Ascending aorta (tissue), 2 donors: ENCODE measurements at places on chromosomes 16 and 17. TPM values are rescaled to one million over a fixed set of nuclear protein-coding genes. Genes with fewer than 3 reads are reported as not detected.

GRCh38 chr16:22088642-22089041 is 3.7 kb upstream of the VWA3A start:
- H3K27ac ChIP-seq = no peak overlapping the region
- no peaks in the 10 kb centered on the region for H3K27me3 ChIP-seq
- no peaks in the 10 kb centered on the region for H3K4me1 ChIP-seq
- no peak for DNase-seq

DNA sequence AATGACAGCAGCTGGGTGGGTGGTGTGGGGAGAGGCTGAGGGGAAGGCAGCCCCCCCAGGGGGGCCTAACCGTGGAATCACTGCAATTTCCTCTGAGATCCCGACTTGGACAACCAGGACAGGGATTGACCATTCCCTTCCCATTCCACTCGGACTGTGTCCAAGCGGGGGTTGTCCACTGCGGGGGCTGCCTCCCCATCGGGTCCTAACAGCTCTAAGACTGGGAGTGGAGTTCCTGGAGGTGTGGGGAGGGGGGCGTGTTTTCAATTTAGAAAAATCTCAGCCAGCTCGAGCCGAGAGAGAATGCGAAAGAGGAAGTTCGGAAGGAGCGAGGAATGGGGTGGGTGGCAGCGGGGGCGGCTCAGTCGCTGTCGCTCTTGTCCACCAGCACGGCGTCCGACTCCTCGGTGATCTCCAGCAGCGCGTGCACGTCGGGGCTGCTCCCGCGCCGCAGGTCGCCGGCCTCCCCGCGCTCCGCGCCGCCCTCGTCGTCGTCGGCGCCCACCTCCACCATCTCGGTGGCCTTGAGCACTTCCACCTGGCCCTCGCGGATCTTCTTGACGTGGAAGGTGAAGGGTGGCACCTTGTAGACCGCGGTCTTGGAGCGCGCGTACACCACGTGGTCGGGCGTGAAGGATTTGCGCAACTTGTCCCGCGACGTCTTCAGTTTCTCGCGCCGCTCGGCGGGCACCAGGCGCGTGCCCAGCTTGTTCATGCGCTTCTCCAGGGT is 16.2 kb upstream of the STAT3 start:
- H3K36me3 ChIP-seq = peaks cover 24% of the 10 kb centered on the region
- no peak overlapping the region for H3K4me3 ChIP-seq
- no peaks in the 10 kb centered on the region for H3K27me3 ChIP-seq
- peaks cover 45% of the 10 kb centered on the region for H3K4me1 ChIP-seq
- peak overlapping the region; percentile 39 for H3K27ac ChIP-seq
- DNase-seq = no peak

DNA sequence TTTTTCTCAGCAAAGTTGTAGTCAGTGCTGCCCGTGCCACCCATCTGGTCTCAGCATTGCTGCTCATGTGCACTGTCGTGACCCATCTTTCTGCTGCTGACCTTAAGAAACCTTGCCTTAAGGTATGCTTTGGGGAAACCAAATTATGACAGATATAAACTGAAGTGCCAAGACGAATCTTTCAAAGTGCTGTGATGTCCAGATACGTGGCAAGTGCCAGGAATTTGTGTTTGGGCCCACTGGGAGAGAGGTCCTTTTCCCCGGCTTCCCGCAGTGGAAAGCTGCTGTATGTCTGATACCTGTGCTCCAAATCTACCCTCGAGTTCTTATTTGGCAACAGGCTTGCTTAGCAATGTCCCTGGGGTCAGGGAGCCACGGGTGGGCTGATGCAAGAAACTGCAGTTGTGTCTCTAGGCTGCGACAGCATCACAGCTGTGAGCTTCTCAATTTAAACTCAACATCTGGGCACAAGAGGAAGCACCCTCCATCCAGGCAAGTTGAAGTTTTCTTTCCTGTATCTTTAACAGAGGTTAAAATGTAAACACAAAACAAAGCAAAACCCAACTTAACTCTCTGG is 30.3 kb upstream of the TOX3 start:
- no peak overlapping the region for H3K27ac ChIP-seq
- H3K36me3 ChIP-seq = no peaks in the 10 kb centered on the region
- no peak overlapping the region for H3K4me3 ChIP-seq
- no peaks in the 10 kb centered on the region for H3K4me1 ChIP-seq
- H3K27me3 ChIP-seq = no peaks in the 10 kb centered on the region

The SCN4A gene
- total RNA-seq = 1.3 TPM

GRCh38 chr17:57186226-57187019 is 69.9 kb upstream of the MSI2 start:
- no peak overlapping the region for H3K27ac ChIP-seq
- no peaks in the 10 kb centered on the region for H3K4me1 ChIP-seq
- H3K4me3 ChIP-seq = no peak overlapping the region
- H3K36me3 ChIP-seq = no peaks in the 10 kb centered on the region
- H3K27me3 ChIP-seq = no peaks in the 10 kb centered on the region
- no peak for DNase-seq
